HEK293T (cell line): ENCODE measurements at places on chromosomes 7 and 10.

- DNase-seq = no peak
Measured at GRCh38 chr10:71799608-71800453, 26.5 kb upstream of the VSIR start.

GRCh38 chr10:4653160-4653559 lies 172.8 kb upstream of the AKR1E2 start:
- peak; percentile 61 for DNase-seq

- DNase-seq = peak; percentile 33
Measured at GRCh38 chr7:42014625-42015618, 222.1 kb downstream of the GLI3 start.

- DNase-seq = no peak
Measured at GRCh38 chr7:22730921-22731654, 4.1 kb downstream of the IL6 start.

DNA sequence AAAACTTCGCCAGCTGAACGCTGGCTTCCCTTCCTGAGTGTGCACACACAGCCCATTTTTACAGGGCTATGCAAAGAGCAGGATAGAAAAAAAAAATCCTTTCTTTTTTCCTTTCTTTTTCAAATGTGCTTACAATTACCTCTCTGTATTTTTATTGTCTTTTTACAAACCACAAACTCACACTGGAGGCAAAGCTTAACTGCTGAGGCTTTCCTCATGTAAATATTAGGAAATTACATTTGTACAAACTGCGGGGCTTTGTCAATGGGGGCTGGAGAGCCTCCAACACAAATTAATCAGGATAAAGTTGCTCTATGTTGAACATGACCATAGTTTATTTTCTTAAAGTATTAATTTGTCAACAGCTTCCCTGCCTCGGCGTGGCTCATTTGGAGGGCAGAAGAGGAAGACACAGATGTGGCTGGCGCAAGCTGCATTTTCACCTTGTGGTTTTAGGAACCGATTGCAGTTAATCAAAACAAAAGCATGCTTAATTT lies 411.7 kb upstream of the MKI67 start:
- no peak for DNase-seq

GRCh38 chr7:7504910-7505704 lies 30.6 kb downstream of the COL28A1 start:
- DNase-seq = no peak

- DNase-seq = no peak
Measured at GRCh38 chr10:72009425-72010081, 45.4 kb downstream of the CHST3 start.

DNA sequence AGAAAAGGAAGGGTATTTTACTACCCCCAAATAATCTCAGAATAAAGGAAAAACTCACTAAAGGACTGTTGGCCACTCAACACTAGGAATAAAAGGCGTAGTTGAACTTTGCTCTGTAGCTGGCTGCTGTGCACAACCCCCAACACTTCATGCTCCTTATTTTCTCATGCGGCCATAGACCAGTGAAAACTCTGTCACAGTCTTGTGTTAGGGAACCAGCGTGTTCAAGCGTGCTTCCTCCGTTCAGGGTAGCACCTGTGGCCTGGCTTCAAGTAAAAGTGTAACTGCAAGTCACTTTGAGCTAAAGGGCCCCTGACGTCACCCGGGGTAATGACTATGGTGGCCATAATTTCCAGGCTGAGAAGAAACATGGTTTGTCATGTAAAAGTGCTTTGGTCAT lies 27.0 kb downstream of the BLNK start:
- no peak for DNase-seq

DNA sequence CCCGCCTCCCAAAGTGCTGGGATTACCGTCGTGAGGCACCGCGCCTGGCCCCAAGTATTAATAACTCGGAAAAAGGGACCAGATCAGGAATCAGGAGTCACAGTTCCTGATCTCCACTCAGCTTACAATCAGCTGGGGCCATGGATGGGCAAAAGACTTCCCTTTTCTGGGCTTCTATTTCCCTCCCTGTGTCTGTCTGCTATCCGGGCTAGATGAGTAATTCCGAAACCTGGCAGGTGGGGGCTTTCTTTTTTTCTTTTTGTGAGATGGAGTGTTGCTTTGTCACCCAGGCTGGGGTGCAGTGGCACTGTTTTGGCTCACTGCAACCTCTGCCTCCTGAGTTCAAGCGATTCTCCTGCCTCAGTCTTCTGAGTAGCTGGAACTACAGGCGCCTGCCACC lies 11.6 kb downstream of the RPS24 start:
- DNase-seq = no peak

DNA sequence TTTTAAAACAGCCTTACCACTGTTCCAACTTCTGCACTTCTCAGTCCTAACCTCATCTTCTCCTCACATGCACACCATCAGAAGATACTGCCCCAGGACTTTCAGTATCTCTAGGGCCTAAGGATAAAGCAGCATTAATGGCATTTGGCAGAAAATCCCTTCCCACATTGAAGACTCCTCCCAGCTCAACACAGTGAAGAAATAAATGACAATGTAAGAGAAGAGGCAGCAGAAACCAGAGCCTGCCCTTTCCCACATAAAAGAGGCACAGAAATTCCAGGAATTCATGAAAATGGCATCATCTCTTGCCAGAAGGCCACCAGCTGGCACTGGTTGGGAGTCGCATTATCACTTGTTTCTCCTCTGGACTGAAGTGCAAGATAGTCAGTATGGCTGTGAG lies 3.7 kb downstream of the GCC1 start:
- DNase-seq = no peak

GRCh38 chr10:22764639-22765038 lies 50.3 kb upstream of the PIP4K2A start:
- DNase-seq = no peak
